Femur (tissue), 1 donor: ENCODE measurements at places on chromosomes 12 and 14.

- no peak for DNase-seq
These were observed 136.8 kb downstream of the TPH2 start for GRCh38 chr12:72075401-72075800.

GRCh38 chr14:81535396-81536164 lies 1.9 kb upstream of the SEL1L start:
- no peak for DNase-seq

GRCh38 chr12:55073043-55074022 lies 52.9 kb upstream of the OR9K2 start:
- peak; percentile 77 for DNase-seq

DNA sequence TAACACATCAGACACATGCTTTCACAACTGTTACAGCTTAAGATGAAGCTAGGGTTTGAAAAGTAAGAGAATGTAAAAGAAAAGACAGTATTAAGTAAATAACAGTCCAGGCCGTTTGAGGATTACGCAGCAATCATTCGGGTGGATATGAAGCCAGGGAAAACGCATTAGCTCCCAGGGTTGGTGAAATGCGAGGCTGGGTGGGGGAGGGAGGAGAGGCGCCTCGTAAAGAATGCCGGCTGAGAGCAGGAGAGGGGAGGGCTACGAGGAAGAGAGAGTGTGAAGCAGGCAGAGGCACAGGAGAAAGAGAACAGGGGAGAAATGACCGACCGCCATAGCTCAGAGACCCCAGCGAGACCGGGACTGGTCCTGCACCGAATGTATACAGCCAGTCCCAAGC lies 73.0 kb downstream of the IQSEC3 start:
- DNase-seq: no peak

GRCh38 chr14:99035712-99036610 lies 236.0 kb downstream of the BCL11B start:
- DNase-seq: peak; percentile 95
